Activated CD8-positive, alpha-beta memory T cell treated with anti-CD3 and anti-CD28 coated beads, Interleukin-2, amount 50 U/mL, for 4 hours (primary cell): ENCODE measurements at places on chromosomes 7 and 10.

DNA sequence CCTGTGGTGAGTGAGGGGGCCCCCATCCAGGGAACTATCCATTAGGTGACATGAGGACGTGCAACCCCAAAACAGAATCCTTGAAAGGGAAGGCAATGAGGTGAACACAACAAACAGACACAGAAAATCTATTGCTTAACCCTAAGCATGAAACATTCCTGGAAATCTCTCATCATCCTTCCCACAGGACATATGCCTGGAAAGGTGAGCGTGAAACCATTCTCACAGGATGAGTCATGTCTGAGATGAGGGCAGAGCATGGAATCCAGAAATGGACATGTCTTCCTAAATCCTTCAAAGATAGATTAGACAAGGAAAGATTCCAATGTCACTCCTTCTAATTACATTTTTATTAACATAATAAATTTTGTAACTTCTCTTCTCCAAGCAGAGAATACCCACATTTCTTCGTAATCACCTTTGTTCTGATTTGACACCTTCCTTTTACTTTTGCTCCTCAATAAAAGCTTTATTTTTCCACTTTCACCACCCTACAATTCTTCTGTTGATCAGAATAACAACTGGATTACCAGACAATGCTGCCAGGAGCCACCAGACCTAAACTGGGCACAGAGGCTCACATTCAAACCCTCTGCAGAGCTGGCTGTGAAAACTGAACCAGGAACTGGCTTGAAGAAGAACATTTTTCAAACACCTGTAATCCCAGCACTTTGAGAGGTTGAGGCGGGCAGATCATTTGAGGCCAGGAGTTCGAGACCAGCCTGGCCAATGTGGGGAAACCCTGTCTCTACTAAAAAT, 67.2 kb downstream of the COBL start:
- no peak for DNase-seq

DNA sequence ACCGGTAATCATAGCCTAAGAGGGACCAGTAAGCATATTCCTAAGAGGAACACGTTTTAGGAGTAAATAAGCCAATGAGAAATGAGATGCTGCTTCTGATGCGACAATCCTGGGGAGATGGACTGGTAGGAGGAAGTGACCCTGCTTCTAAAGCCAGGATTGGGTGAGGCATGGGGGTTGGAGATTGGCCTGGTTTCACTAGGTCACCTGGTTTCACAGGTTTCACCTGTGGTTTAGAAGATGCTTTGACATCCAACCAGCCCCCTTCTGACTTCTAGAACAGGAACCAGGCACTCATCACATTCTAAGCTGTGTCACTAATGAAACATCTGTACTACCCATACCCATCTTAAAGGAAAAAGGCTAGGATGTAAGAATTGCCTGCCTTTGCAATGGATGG, 53.0 kb upstream of the BAMBI start:
- no peak for DNase-seq

GRCh38 chr10:110535958-110536891, 31.3 kb upstream of the SMC3 start:
- DNase-seq: peak; percentile 71

- no peak for DNase-seq
Observed at GRCh38 chr10:132974249-132974796, 32.0 kb upstream of the CFAP46 start.

GRCh38 chr7:20301311-20301939, 29.3 kb upstream of the ITGB8 start:
- DNase-seq: no peak

- DNase-seq: no peak
Observed at GRCh38 chr10:6058682-6059475, 3.3 kb downstream of the IL2RA start.
